ENCODE measurements at places on chromosomes 6 and 20.

DNA sequence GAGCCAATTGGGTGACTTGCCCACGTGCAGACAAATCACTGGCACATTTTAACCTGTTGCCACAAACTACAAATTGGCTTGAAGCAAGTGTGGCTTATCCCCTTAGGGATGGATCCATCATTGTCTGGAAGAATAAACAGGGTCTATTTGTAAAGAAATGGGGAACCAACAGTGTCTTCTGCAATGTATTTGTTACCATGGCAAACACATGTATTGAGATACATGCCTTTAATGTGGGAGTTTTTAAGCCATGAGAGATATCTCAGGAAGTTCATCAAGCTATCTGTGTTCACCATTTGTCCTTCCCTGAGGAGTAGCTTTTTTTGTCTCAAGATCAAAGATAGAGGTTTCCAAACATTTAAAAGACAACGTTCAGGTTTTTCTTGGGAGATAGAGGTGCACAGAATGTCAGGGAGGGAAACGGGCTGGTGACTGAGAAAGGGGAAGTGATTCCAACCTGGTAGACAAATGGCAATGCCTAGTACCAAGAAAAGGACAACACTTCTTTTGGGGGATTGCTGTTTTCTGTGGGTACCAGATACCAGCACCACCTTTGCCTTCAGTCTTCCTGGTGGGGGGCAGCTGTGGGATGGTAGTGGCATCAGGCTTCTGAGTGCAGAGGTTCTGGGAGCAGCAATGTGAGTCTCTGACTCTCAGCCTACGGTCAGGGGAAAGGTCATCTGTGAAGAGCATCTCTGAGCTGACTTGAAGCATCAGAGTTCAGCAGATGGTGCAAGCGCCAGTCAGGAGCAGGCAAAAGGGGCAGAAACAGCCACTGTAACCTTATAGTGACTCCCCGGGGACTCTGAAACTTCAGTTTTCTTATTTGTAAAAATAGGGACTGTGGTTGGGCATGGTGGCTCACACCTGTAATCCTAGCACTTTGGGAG is 20.1 kb upstream of the BCAS1 start:
- no peak for DNase-seq

- no peak for DNase-seq
These were observed 77.5 kb upstream of the ESR1 start for GRCh38 chr6:151729829-151730495.

- DNase-seq: no peak
These were observed 1.1 kb upstream of the TULP4 start for GRCh38 chr6:158311193-158311592.

GRCh38 chr6:40960742-40961430 is 78.1 kb downstream of the UNC5CL start:
- DNase-seq: no peak

GRCh38 chr6:20810727-20811108 is 276.5 kb downstream of the CDKAL1 start:
- no peak for DNase-seq

GRCh38 chr20:54250691-54251090 is 42.8 kb downstream of the PFDN4 start:
- DNase-seq: no peak

DNA sequence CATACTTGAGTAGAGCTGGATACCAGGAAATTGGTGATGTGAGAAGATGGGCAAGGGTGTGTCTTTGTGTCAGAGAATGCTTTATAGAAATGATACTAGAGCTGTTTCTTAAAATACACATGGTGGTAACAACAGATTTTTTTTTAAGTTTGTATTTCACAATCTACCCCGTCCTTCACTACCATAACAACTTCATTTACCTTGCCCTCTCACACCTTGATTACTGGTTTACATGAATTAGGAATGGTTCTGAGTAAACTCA is 45.4 kb downstream of the RARS2 start:
- no peak for DNase-seq

GRCh38 chr6:156910011-156910334 is 132.8 kb downstream of the ARID1B start:
- DNase-seq: no peak

- DNase-seq: no peak
These were observed 255.5 kb upstream of the RUNX2 start for GRCh38 chr6:45072673-45073072.

GRCh38 chr6:44275271-44275748 is 5.1 kb downstream of the TMEM151B start:
- DNase-seq: no peak

DNA sequence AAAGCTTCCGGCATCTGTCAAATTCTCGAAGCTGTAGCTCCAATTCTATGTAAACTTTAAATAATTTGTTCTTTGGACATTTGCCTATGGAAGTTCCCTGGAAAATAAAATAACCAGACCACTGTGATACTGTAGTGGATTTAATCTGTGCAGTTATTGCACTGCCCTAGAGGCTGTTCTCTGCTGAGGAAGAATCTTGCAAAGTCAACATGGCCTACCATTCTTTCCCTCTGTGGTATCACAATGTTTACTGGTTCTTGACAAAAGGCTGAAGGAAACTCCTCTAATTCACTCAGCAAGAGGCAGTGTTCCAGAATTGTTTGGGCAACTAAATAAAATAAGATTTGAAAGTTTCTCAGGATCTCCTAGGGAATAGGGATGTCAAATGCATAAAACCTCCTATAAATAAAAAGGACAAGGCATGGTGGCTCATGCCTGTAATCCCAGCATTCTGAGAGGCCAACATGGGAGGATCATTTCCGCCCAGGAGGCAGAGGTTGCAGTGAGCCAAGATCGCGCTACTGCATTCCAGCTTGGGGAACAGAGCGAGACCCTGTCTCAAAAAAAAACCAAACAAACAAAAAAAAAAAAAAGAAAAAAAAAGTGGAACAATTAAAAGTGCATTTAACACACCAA is 12.4 kb downstream of the CRNKL1 start:
- DNase-seq: no peak

- no peak for DNase-seq
These were observed 19.2 kb downstream of the MGME1 start for GRCh38 chr20:17987988-17988387.

DNA sequence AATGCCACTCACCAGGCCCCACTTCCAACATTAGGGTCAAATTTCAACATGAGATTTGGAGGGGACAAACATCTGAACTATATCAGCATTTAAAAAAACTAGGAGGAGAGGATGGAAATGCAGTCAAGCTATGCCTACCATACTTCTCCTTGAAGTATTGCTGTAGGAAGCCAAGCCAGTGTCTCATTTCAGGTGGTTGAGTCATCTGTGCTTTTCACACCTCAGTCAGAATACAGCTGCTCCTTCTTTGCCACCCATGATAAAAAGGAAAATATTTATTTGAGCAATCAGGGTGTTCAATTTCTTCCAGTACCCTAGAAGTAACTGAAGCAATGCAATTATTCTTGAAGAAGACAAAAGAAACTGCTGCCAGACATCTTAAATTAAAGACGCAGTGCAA is 47.0 kb upstream of the EEF1E1 start:
- no peak for DNase-seq

GRCh38 chr20:22805219-22805618 is 220.8 kb upstream of the FOXA2 start:
- DNase-seq: no peak

DNA sequence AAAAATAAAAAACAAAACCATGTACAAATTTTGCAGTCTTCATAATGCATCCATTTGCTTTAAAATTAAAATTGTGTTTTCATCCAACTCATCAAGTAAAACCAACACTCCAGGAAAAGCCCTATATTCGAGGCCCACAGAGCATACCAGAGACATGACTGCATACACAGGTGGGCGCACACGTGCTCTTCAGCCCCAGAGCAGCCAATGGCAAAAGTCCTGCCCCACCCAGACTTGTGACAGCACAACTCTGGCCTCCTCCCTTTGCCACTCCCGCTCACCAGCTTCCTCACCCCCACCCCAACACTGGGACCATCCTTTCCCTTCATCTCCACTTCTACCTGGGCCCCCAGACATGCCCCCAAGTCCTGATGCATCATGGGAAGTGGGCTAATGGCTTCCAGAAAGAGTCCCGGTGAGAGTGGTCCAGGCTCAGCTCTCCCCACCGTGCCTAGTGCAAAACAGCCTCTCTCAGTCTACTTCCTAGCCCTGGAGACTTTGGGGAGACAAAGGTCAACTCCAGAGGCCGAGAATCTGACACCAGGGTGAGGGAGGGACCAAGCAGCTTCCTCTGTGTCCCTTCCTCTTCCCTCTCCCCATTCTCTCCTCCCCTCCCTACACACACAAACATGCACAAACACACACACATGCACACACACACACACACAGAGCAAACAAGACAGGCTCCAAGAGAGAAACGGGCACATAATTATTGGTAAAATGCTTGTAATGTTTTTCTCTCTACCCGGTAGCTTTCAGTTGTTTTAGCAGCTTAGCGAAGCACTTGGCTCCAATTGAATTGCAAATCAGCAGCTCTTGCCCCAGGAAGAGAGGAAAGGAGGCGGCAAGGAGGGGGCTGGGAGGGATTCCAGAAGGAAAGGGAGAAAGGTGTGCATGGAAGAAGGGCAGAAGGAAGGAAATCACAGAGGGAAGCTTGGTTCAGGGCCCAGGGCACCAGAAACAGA is 14.3 kb downstream of the GRM4 start:
- no peak for DNase-seq

- peak; percentile 71 for DNase-seq
These were observed 67.4 kb downstream of the BTBD9 start for GRCh38 chr6:38572186-38572813.

DNA sequence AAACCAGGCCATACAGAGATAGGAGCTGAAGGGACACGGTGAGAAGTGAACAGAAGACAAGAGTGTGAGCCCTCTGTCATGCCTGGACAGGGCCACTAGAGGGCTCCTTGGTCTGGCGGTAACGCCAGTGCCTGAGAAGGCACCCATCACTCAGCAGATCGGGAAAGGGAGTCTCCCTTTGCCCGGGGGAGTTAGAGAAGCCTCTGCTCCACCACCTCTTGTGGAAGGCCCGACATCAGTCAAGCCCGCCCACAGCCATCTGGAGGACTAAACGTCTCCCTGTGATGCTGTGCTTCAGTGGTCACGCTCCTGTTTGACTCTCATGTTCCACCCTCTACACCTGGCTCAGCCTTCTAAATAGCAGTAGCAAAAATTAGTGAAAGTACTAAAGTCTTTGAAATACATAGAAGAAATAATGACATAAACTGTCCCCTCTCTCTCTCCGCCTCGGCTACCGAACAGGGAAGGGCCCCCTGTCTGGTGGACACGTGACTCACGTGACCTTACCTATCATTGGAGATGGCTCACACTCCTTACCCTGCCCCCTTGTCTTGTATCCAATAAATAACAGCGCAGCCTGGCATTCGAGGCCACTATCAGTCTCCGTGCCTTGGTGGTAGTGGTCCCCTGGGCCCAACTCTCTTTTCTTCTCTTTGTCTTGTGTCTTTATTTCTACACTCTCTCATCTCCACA is 66.7 kb downstream of the RPP21 start:
- peak; percentile 90 for DNase-seq

DNA sequence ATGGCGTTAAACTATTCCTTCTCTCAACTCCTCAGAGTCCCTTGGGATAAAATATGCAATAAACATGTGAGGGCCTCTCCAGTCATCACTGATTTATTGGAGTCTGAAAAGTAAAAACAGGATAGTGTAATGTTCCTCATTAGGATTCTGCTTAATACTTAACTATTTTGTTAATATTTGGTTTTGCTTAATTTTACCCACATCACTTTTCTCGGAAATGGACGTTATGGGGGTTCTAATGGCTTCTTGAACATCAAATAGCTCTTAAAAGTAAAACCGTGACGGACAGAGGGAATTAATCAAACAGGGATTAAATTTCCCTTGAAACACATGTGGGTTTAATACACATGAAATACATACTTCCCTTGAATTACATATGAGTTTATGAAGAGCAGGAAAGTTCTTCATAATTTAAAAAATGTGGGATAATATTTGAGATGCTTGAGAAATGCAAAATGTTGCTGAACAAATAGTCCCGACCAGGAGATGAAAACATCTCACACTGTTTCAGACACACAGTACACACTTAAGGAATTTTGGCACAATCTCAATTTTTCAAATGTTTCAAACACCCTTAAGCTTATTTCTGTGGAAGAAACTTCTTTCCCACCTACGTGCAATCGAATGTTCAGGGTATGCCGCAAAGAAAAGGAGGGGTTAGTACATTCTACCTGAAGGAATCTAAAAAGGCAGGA is 38.4 kb upstream of the EIF2S2 start:
- no peak for DNase-seq

GRCh38 chr6:109242925-109243324 is 139.3 kb downstream of the CD164 start:
- no peak for DNase-seq

- no peak for DNase-seq
These were observed 30.1 kb downstream of the PIM1 start for GRCh38 chr6:37200085-37200484.

DNA sequence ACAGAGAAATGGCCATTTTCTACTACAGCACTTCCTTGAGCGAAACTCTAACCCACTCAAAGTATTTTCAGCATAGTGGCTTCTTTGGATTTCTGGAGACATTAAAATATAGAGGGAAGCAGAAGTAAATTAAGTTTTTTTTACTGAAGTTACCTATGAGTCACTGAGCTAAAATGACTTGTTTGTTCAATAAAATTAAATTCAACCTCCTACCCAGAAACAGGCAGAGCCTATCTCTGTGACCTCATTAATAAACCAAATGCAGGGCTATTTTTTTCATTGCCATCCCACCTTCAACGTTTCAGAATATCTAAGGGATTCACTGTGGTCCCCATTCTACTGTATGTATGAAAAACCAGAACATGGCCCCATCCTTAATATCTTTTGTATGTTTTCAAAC is 133.0 kb downstream of the MTFR2 start:
- no peak for DNase-seq

GRCh38 chr6:130851026-130851425 is 23.8 kb downstream of the SMLR1 start:
- DNase-seq: no peak

DNA sequence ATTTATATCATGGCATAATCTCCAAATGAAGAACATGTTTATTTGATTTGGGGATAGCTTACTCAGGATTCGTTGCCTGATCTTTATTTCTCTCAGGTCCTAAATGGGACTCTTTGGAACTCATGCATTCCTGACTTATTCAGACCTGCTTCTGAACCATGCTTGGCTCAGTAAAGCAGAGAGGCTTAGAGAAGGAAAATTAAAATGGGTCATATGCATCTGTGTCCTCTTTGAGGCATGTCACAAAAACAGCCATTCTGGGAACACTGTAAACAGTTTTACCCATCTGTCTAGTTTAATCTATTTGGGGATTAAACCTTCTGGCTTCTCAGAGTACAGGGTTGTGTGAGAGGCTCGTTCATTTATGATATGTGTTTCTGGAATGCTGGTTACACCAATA is 1017.3 kb downstream of the KIF16B start:
- no peak for DNase-seq

- DNase-seq: no peak
These were observed 76.7 kb upstream of the ZFP64 start for GRCh38 chr20:52268184-52268749.
